ENCODE measurements at places on chromosomes 7 and 10.

DNA sequence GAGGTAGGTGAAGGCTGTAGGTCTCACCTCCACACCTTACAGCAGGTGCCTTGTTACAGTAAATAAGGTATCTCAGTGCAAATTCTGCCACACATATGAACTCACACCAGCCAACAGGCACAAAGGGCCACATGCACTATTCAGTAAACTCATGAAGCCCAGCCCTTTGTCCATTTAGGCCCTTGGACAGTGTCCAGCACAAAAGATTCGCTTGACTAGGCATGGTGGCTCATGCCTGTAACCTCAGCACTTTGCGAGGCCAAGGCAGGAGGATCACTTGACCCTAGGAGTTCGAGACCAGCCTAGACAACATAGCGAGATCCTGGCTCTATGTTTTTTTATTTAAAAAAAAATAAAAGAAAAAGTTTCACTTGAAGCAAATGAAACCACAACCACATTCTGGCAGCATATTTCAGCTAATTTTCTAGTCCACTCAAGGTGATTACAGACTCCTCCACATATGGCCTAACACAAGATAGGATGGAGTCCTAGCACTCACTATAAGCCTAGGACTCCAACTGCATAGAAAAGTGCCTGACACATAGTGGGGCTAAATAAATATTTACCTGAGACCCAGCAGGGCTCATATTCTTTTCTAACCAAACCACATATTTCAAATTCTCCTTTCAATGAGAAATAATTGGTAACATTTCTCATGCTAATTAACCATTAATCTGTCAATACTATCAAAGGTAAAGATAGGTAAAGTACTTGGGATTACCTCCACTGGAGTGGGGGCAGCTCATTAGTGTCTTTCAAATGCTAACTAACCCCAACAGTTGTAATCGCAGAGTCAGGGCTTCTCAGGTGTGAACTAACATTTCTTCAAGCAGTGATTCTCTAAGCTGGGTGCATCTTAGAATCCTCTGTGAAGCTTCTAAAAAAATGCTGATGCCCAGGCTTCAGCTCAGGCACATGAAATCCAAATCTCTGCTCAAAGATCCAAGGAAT lies 4.5 kb upstream of the ANKRD1 start:
- DNase-seq = no peak

DNA sequence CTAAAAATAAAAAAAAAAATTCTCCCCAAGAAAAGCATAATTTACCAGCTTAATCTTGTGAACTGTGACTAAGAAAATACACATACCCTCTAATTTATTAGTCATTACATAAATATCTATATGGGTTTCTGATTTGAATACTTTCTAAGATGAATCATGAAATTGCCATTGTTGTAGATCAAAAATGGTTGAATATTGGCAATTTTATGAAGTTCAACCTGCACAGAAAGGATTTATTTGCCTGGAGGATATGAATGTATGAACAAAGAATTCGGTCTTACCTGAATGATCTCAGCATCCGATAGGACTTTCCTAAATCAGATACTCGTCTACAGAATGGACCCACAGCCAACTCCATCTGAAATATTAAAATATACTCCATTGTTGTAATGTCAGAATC lies 61.5 kb downstream of the HBP1 start:
- DNase-seq = no peak

GRCh38 chr7:69935107-69935506 lies 336.8 kb downstream of the AUTS2 start:
- DNase-seq = no peak

DNA sequence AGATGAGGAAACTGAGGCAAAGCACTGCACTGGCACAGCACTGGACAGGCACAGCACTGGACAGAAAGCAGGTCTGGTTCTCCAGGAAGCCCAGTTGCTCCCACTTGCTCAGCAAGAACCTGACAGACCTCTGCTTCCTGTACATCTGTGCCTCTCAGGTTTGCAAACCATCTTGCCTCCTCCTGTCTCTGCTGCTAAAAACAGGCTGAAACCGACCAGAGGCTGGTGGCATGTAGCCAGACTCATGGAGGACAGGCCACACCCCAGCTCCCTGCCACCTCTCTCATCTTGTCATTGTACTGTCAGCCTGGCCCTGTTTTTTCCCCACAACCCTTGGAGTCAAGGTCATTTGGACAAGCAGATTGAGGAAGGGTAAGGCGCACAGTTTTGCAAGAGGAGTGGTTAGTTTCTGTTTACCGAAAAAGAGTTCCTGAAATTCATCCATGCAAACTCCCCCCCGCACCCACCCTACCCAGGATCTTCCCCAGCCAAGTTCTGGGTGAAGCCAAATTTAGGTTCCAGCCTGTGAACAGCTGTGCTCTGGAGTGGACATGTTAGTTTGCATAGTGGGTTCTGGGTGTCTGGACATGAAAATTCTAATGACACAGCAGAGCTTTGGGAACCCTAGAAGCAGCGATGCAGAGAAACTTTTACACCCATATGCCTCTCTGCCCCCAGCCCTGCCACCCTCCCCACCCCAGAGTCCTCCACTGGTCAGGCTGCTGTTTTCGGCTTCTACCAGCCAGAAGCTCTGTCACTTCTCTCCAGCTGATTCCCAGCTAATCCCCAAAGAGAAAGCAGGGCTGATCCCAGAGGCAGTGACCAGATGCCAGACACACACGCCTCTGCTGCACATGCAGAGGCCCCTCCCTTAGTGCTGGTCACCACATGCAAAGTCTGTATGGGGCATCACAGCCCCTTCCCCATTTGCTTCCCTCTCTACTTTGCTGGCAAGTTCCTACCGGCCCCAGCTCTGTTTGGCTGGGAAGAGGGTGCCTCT lies 8.5 kb upstream of the C10orf105 start:
- no peak for DNase-seq

DNA sequence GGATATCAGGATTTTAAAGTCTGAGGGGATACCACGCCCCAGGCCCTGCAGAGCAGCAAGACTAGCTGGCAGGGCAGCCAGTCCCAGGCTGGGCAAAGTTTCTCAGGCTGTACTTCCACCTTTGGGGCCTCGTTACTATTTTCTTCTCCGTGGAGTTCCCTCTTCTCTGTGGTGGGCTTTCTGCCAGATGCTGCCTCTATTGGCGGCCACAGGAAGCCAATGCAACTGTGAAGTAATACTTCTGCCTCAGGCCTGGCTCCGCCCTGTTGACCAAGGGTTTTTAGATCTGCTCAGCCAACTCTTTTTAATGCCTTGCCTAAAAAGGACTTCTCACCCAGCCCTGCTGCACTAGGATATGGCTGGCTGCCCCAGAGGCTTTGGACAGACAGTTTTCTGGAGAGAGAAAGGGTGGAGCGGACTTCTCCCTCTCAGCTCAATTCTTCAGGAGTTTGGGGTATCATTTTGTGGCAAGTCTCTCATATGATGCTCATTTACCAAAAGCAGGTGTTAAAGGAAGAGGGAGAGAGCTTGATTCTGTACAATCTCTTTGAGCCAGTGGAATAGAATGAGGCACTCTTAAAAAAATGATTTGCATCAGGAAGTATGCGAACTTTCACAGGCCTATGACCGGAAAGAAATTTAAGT lies 67.4 kb downstream of the HHEX start:
- DNase-seq = peak; percentile 54

GRCh38 chr7:95485391-95486123 lies at the start of gene ASB4:
Gene ASB4 (plus strand): TSS chr7:95485943. CDS start chr7:95485972, 29 bp downstream.
- DNase-seq = no peak

DNA sequence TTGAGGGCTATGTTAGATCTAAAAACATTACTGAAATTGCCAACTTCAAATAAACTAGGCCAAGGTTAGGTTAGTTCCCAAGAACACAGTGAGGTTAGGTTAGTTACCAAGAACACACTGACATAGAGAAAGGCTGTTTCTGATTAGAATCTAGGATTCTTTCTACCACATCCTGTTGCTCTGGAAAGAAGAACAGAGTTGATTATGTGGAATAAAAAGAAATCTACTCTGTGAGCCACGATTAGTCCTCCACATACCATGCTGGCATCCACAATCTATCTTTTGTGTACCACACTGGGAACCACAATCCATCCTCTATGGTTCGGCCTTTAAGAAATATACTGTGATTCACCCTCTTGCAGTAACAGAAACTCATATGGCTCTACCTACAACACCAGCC lies 91.4 kb downstream of the LRRTM3 start:
- DNase-seq = no peak

GRCh38 chr10:71014021-71014805 lies 125.8 kb upstream of the PCBD1 start:
- DNase-seq = no peak

DNA sequence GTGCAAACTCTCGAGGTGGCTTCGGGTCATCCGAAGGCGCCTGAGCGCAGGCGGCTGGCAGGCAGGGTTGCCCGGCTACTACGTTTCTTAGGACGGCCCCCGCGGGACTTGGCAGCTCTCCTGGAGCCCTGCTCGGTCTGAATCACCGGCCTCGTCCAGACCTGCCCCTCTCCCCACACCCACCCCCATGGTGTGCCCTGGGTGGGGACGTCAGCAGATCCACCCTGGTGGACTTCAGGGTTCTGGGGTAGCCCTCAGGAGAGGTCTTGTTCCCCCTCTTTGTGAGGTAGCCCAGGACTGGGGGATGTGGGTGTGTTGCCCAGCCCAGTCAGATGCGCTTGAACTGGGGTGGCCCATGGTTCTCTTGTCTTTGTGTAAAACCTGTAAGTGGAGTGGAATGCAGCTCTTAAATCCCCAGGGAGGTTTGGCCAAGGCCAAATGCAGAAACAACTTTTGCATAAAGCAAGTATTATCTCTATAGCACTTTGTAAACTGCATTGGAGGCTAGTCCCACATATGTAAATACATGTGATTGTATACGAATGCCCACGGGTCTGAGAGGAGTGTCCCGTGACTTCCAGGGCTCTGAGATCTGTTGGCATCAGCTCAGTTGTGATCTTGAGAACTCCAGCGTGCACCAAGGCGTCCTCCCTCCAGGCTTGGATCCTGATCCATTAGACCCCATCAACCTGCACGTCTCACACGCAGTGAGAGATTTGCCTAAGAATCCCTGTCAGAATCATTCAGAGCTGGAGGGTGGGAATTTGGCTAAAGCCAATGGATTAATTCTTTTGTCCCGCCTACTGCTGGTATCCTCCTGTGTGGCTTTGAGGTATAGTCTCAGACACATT lies 1.8 kb downstream of the PFKFB3 start:
- DNase-seq = no peak

- DNase-seq = no peak
Measured at GRCh38 chr7:29091715-29092114, 54.6 kb downstream of the CPVL start.

DNA sequence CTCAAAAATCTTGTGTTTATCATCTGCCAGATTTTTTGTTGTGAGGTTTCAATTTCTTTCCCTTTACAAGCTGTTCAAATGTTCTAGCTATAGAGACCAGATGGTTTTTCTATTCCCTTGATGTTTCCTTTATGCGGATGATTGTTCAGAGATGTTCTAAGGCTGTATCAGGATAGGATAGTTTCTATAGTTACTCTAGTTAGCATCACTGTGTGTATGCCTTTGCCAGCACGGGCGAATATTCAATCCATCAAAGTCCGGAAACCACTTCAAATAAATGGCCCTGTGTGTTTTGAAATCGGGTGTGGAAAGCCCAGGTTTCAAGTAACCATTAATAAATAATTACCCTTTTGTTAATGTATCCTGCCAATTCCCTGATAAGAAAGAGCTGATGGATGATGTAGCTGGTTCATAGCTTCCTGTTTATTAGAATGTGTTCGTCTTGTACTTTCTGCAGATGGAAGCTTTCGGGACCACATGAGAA lies 149.8 kb upstream of the PRKCQ start:
- DNase-seq = no peak

DNA sequence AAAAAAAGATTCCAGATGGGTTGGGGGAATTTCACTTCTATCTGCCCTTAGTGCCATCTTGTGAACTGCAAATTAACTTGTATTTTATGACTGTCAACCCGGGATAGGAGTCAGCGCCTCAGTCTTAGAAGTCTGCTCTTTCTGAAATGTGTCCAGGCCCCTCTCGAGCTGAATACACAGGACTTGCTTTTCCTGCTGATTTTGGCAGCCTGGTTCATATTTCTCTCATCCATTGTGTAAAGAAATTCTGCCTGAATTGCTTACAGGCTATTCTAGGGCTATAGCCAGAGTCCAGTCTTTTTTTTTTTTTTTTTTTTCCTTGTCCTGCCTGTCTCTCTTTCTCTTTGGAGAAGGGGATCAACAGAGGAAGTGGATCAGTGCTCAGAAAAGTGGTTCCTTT lies 24.6 kb downstream of the GATA3 start:
- no peak for DNase-seq

GRCh38 chr7:12069757-12070156 lies 141.3 kb upstream of the TMEM106B start:
- no peak for DNase-seq

GRCh38 chr7:85464042-85464651 lies 277.3 kb upstream of the SEMA3D start:
- DNase-seq = no peak

DNA sequence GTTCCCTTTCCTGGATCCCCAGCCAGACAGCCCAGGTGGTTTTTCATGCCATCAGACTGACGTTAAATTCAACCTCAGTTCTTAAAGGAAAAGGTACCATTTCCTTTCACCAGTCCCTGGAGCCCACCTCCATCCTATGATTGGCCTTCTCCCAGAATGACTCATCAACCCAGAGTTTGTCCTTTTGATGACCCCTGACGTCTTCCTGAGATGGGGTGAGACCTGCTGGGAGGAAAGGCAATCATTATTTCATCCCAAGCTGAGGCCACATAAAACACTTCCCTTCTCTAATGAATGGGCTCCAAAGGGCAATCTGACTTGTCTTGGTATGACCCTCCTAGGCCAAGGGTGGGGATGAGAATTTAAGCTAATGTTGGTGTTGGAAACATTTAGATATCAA lies 750.7 kb downstream of the SUGCT start:
- DNase-seq = no peak

GRCh38 chr7:141275350-141275749 lies 201.5 kb downstream of the TMEM178B start:
- no peak for DNase-seq

- no peak for DNase-seq
Measured at GRCh38 chr7:77800158-77800557, 1.6 kb downstream of the PHTF2 start.

DNA sequence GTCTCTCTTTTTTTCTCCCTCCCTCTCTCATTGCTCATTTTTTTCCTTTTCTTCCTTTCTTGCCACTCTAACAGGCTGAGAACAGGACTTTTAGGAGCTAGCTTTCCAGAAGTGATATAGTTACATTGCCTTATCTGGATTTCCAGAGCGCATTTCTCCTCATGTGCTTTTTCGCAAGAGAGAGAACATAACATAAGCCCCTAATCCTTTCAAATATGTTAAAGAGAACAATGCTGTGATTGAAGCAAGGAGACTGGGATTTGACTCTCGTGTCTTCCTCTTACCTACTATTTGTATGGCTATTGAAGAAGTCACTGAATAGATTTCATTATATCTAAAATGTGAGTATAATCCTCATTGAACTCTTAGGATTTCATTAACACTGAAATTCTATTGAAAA lies 101.2 kb upstream of the PRPS1L1 start:
- DNase-seq = no peak

Measured in GM18507 (cell line).